CD4-positive, alpha-beta T cell treated with Interleukin-6 at 100 ng/mL for 8 hours (primary cell): ENCODE measurements at places on chromosomes 1 and 21.

GRCh38 chr1:172756024-172756423 is 97.1 kb downstream of the FASLG start:
- no peak for DNase-seq

DNA sequence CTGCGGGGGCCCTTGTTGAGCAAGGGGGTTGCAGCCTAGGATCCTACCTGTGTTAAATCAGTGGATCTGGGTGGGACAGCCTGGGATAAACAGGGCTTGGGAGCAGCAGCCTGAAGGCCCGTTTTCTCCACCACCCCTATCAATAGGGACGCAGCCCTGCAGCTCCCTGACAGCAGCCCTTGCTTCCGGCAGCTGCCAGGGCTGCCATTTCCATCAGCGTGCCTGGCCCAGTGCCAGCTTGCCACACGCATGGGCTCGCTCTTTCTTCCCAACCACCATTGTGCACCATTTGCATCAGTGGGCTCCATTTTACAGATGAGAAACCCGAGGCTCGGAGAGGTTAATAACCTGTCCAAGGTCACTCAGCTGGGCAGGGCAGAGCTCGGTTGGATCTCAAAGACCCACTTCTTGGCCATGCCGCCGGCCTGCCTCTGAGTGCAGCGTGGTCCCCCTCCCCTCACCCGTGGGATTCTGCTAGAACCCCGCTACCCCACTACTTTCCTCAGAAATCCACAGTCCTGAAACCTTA is 3.8 kb downstream of the WNT4 start:
- DNase-seq, result no peak

- no peak for DNase-seq
These were observed 229.4 kb downstream of the DYRK1A start for GRCh38 chr21:37595944-37596343.

- DNase-seq, result no peak
These were observed 44.3 kb upstream of the WNT2B start for GRCh38 chr1:112464501-112464900.
